Immature natural killer cell (primary cell): ENCODE measurements at places on chromosomes 12 and 14. TPM values are rescaled to one million over a fixed set of nuclear protein-coding genes. Genes with fewer than 3 reads are reported as not detected.

- no peak for DNase-seq
Observed at GRCh38 chr12:128709660-128710059, 114.1 kb downstream of the SLC15A4 start.

DNA sequence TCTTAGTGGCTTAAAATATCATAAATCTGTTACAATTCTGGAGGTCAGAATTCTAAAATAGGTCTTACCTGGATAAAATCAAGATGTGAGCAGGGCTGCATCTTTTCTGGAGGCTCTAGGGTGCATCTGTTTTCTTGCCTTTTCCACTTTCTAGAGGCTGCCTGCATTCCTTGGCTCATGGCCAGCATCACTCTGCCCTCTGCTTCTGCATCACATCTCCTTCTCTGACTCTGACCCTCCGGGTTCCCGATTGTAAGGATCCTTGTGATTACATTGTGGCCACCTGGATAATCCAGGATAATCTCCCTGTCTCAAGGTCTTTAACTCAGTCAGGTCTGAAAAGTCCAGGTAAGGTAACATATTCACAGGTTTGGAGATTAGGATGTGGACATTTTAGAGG lies 11.0 kb upstream of the BMP4 start:
- no peak for DNase-seq

- no peak for DNase-seq
Observed at GRCh38 chr14:34502001-34502400, 37.5 kb downstream of the EAPP start.

DNA sequence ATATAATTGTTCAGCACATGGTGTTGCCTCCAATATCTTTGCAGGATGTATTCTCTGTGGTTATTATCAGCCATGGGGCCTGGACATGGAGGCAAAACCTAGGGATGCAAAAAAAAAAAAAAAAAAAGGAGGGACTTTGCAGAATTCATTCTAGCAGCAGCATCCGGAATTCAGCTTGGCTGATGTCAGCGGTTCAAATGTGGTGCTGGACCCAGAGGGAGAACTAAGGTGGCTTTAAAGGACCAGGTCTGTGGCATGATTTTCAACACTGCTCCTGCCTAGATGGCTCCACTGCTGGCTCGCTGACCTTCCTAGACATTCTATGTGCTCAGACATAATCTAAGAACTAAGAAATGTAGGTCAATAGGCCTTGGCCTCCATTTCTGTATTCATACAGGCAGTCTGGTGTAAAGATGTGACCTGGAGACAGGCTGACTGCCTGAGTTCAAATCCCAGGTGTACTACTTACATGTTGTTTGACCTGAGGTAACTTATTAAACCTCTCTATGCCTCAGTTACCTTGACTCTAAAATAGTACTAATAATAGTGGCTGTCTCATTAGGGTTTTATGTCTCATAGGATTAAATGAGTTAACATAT lies 108.6 kb downstream of the PPM1A start:
- no peak for DNase-seq

DNA sequence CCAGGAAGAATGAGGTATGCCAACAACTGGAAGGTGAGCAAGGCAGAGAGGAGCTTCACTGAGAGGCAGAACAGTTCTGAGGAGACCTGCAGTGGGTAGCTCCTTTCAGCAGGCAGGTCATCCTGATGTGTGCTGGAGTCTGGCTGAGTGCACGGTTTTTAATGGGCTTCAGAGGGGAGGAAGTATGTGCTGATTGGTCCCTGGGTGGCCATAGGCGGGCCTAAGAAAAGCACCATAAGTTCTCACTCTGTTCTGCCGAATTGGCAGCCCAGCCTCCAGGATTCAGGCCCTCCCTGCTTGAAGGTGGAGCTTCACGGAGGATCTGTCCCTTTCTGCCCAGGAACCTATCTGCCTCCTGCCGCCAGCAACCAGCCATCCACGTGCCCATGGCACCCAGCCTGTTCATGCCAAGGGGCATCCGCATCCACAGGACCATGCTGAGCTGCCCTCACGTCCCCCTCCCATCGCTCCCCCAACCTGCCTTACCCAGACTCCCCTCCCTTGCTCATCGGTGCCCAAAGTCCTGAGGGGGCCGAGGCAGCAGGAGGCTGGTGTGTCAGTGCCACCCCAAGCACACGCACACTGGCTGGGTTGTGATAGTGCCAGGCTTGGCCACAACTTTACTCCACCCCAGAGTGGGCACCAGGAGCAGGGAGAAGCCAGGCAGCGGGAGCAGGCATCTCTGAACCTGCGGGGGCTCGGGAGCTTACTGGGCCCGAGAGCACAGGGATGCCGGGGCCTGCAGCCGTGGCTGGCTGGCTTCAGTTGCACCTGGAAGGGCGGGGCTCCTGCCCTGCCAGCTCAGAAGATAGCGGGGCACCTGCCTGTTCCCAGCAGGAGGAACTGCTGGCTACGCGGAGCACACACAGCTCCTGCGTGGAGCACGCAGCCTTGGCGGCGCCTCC lies 608.4 kb upstream of the FOXG1 start:
- no peak for DNase-seq

The STAT6 gene
- 94.0 TPM for polyA plus RNA-seq

DNA sequence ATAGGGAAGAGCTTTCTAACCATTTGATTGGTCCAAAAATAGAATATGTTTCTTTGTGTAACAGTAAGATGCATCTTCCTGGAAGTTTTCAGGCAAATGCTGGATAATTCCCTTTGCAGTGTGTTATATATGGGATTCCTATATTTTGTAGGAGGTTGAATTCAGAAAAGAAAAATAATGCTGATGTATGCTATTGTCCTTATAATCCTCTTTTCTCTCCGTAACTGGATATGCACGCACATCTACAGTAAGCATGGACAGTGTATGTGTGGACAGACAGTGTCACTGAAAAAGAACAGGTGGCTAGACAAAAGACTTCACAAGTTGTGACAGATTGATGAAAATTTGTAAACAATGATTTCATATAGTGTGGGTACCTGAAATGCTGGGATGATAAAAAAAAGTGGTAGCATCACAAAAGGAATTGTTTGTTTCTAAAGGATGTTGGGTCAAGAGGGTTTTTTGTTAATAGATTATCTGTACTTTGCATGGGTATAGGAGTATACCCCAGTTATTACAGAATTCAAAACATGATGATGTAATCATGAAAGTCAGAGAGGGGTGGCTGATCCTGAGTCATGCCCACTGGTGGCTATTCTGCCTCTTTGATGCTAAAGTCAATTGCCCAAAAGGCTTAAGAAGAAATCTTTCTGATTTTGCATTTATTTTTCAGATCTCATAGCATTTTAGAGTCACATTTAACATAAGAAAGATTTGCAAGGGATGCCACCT lies 160.7 kb upstream of the TMTC1 start:
- DNase-seq, result no peak

GRCh38 chr12:105538880-105539279 lies 208.4 kb downstream of the C12orf75 start:
- no peak for DNase-seq

The TAS2R30 gene
- not detected for polyA plus RNA-seq

The PLA2G1B gene
- polyA plus RNA-seq, result not detected

The ESYT1 gene
- polyA plus RNA-seq, result 273 TPM

GRCh38 chr12:84745127-84745526 lies 167.5 kb downstream of the SLC6A15 start:
- DNase-seq, result no peak

DNA sequence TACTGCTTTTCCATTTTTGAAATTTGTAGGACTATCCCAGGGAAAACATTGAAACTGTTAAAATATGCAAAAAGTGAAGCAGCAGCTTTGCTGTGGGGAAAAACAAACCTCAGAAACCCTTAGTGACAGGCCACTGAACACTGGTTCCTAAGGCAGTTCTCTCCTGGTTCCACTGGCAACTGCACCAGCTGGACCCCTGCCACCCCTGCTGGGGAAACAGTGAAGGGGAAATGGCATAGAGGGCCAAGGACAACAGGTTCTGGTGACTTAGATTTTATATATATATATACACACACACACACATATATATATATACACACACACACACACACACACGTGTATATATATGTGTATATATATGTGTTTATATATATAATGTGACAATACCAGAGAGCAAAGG lies 16.2 kb upstream of the KRT7 start:
- DNase-seq, result no peak

- no peak for DNase-seq
Observed at GRCh38 chr12:2411011-2411410, 358.2 kb downstream of the CACNA1C start.

DNA sequence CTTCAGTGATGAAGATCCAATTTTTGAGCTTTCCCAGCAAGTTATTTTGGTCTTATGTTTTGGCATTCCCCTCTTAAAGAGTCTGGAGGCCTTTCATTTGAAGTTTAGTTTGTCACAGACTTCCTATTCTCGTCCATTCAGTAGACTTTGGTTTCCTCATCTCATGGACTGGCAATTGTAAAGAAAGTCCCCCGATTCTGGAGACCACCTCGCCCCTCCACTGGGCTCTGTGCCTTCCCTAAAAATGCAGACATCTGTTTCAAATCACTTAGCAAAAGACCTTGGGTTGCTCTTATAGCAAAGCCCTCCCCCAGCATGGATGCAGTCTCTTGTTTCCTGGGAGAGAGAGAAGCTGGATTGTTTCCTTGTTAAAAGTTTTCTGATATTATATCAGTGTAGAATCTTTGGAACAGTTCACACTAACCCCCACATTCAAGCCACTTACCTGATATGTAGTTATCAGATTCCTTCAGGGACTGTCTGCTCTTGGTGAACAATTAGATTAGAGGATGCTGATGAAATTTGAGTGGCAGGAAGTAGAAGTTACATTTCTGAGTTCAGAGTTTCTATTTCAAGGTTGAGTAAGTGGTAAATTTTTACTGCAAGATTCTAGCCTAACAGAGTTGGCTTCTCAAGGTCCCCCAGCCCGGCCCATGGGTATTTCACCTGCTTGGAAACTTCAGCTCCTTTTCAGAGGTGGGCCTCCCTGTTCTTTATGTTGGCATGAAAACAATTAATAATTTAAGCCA lies 56.3 kb downstream of the PLXNC1 start:
- no peak for DNase-seq

DNA sequence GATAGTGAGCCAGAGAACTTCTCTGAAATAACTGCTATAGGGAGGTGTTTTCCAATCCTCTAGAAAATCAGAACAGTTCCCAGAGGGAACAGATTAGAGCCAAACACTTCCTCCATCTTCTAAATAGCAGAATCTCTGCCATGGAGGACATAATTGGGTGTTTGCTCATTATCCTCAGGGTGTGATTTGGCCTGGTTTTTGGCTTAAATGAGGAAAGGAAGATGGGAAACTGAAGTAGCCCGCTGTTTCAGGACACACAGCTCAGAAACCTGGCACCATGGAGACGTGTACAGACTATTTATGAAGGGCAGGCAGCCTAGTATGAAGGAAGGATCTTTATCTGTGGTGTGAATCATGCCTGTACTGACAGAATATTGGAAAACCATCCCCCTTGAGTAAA lies 231.7 kb upstream of the PRKD1 start:
- no peak for DNase-seq

- no peak for DNase-seq
Observed at GRCh38 chr12:48197549-48197970, 5.5 kb downstream of the OR10AD1 start.

GRCh38 chr12:59834659-59835474 lies 239.0 kb downstream of the SLC16A7 start:
- DNase-seq, result no peak

DNA sequence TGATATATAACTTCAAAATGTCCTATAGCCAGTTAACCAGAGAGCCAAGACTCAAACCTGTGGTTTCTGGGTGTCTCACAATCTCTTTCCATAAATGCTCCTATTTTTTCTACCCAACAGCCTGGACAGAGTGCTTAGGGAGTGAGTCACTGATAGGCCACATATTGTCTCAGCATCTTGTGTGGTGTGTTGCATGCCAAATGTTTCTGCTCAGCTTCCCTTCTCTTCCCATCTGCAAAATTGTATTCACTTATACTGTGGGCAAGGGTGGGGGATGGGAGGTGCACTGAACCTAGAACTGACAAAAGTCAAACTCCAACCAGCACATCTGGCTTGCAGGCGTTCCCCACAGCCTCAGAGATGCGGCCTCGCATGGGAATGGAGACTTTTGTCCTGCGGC lies 123.3 kb downstream of the KCNA5 start:
- no peak for DNase-seq

GRCh38 chr12:111687255-111687654 lies 1.4 kb downstream of the ACAD10 start:
- DNase-seq, result no peak

The KLRD1 gene
- 1,330 TPM for polyA plus RNA-seq

GRCh38 chr14:68786491-68787091 lies 6.3 kb downstream of the ZFP36L1 start:
- DNase-seq, result no peak

- DNase-seq, result no peak
Observed at GRCh38 chr12:92624236-92624635, 78.6 kb upstream of the PLEKHG7 start.

DNA sequence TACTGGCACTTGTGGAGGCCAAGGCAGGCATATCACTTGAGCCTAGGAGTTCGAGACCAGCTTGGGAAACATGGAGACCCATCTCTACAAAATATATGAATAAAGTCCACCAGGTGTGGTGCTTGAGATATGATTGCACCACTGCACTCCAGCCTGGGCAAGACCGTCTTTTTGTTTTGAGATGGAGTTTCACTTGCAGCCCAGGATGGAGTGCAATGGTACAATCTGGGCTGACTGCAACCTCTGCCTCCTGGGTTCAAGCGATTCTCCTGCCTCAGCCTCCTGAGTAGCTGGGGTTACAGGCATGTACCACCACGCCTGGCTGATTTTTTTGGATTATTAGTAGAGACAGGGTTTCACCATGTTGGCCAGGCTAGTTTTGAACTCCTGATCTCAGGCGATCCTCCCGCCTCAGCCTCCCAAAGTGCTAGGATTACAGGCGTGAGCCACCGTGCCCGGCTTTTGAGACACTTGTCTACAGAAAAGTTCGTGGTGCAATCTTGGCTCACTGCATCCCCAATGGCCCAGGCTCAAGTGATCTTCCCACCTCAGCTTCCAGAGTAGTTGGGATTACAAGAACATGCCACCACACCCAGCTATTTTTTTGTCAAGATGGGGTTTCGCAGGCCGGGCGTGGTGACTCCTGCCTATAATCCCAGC lies 16.3 kb upstream of the ATP5F1B start:
- DNase-seq, result no peak

The PRPH gene
- not detected for polyA plus RNA-seq

GRCh38 chr12:130877333-130877732 lies 5.5 kb downstream of the RAN start:
- DNase-seq, result no peak

- DNase-seq, result no peak
Observed at GRCh38 chr14:66563731-66564130, 55.8 kb downstream of the GPHN start.

- no peak for DNase-seq
Observed at GRCh38 chr12:131607658-131608447, 103.0 kb upstream of the SFSWAP start.

The CMA1 gene
- not detected for polyA plus RNA-seq

GRCh38 chr12:115336506-115336905 lies 652.5 kb upstream of the TBX3 start:
- DNase-seq, result no peak

DNA sequence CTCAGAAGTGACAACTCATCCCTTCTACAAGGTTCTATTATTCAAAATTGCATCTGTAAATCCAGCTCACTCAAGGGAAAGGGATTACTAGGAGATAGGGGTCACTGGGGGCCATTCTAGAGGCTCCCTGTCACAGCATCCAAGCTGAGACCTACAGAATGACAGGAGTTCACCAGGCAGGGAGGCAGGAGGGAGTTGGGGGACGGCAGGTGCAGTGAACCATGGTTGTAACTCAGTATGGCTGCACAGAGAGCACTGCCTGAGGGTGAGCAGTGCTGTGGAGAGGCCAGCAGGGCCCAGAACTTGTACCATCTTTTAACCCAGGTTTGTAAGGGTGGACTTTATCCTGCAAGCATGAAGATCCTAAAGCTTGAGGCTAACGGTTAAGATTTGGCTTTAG lies 37.9 kb upstream of the SINHCAF start:
- no peak for DNase-seq
